ENCODE measurements at places on chromosomes 6 and 20.

DNA sequence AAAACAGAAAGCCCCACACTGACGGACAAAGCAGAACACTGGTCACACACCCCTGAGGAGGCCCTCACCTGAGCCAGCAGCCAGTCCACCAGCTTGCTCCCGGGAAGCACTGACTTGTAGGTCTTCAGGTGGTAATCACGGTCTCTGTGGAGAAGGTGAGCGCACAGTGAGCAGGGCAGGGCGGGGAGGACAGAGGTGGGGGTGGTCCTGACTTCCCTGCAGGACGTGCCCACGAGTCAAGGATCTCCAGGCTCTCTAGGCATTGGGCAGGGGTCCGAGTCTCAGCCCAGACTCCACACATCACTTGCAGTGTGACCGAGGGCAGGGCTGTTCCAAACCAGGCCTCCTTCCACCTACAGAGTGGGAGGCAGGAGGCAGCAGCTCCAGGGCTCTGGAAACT, 151.7 kb downstream of the PREX1 start:
- no peak for DNase-seq

- peak; percentile 12 for DNase-seq
Measured at GRCh38 chr20:11766961-11767360, 150.7 kb upstream of the BTBD3 start.

DNA sequence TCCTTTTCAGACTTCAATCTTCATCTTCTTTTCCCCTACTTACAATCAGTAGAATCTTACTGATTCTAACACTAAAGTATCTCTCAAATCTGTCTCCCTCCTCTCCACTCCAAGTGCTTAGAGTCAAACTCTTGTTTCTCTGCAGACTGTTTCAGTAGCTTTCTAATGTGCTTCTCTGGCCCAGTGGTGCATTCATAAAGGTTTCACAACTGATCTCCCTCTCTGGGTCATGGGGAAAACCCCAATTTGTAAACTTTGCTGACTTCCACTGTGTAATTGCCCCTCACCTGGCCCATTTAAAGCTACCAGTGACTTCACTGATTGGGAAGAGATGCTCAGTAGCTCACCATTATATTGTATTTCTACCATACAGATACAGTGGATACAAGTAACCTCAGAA, 183.6 kb downstream of the FAXC start:
- no peak for DNase-seq

- DNase-seq, result peak; percentile 50
Measured at GRCh38 chr20:45157962-45158361, 16.7 kb upstream of the PI3 start.

GRCh38 chr6:136950436-136951126, 28.5 kb downstream of the SLC35D3 start:
- no peak for DNase-seq

- no peak for DNase-seq
Measured at GRCh38 chr6:170433163-170434116, 119.7 kb downstream of the PSMB1 start.

DNA sequence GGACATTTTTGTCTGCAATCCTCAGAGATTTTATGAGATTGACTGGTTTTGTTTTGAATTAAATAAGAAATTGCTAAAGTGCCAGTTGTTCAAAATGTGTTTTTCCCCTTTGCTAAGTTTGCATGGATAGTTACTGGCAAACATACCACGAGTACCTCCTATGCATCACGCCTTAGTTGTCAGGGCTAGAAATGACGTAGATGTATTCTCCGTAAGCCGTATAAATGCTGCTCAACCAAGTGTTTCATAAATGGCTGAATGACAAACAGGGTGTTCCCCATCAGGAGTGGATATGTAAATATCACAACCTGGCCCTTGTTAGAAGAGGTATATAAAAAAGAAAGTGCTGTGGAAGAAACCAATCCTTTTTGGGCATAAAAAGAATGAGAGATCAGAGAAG, 341.1 kb upstream of the ZFP64 start:
- no peak for DNase-seq

DNA sequence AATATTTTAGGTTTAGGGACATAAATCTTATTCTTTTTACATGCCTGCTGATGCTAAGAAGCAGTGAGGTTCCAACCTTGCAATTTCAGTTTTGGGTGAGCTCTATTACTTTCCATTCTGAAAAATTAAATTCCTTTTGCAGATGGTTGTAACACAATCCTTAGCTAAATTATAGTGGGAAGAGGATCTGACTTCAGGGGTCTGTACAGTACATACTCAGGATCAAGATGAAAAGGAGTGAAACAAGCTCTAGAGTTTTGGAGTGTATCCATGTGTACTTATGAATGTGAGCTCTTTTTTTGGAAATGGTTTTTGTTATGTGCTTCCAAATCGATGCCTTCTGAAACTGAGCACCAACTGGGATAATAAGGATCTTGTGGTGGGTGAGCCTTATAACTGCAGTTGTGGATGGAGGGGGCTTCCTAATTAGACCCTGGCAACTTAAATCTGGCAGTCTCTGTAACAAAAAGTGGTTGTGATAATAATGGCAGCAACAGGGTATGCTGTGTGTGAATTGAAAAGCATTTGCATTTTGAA, 218.8 kb upstream of the MAP3K7 start:
- DNase-seq, result no peak

DNA sequence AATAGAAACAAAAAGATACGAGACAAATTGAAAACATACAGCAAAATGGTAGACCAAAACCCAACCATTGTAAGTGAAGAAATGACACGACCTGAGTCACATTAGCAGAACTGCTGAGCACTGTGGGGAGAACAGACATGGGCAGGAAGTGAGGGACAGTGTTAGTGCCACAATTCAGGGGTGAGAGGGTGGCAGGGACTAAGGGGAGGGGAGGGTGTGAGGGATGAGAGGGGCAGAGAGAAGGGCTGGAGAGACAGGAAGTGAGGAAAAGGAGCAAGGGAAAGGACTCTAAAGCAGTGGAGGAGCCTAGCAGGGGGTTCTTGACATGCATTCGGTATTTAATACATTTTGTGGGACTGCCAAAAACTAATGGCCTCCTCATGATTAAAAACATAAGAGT, 45.0 kb upstream of the TRIM26 start:
- DNase-seq, result no peak

GRCh38 chr6:3323148-3323547, 64.4 kb downstream of the PSMG4 start:
- no peak for DNase-seq

DNA sequence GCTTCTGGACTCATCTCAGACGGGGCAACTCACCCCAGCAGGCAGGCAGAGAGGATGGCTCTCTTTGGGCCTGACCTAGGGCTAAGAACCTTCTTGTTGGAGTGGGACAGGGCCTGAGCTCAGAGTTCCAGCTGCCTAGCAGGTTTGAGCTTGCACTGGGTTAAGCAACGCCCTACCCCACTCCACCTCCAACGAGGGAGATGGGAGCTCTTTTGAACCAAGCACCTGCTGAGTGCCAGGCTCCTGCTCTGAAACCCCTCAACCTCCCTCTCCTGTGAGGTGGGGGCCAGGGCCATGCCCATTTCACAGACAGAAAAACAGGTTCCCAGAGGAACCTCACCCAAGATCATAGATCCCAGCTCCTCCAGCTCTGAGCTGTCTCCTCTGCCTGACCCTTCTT, 54.3 kb downstream of the SNAI1 start:
- DNase-seq, result no peak

GRCh38 chr20:57400821-57401564, 9.8 kb downstream of the RBM38 start:
- no peak for DNase-seq

DNA sequence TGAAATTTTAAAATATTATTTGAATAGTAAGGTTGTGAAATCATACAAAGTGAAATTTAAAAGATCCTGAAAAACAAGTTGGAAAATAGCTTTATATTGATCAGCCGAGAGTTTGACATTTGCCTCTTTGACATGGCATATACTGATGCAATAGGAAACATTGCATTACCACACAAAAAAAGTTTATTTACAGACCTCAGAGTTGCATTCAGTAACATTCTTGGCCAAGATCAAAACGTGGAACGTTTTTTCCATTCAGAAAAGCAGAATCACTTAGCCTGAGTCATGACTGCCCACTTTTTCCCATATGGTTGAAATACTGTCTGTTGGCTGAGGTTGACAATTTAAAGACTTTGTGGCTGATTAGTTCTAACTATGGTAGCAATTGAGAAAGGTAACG, 55.1 kb upstream of the BACH2 start:
- peak; percentile 46 for DNase-seq

Measured in fibroblast of skin of left quadriceps (primary cell).